ENCODE measurements at places on chromosomes 5 and 9.

- no peak for DNase-seq
Observed at GRCh38 chr5:125578551-125578950, 832.1 kb upstream of the ZNF608 start.

DNA sequence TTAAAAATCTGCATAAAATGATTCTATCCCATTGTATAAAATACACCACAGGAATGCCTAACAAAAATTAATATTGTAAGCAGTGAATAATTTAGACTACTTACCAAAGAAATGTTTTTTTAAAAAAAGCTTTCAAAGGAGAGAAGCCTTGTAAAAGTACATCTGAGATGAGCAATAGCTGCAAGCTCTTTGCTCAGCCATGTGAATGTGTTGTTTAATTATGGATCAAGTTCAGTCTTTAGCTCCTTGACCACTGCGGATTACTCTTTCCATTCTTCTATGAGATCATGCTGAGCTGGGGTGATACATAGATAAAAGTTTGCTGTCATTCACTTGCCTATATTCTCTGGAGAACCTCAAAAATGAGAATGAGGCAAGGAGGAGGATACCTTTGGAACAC, 782.4 kb upstream of the ZNF608 start:
- no peak for DNase-seq

DNA sequence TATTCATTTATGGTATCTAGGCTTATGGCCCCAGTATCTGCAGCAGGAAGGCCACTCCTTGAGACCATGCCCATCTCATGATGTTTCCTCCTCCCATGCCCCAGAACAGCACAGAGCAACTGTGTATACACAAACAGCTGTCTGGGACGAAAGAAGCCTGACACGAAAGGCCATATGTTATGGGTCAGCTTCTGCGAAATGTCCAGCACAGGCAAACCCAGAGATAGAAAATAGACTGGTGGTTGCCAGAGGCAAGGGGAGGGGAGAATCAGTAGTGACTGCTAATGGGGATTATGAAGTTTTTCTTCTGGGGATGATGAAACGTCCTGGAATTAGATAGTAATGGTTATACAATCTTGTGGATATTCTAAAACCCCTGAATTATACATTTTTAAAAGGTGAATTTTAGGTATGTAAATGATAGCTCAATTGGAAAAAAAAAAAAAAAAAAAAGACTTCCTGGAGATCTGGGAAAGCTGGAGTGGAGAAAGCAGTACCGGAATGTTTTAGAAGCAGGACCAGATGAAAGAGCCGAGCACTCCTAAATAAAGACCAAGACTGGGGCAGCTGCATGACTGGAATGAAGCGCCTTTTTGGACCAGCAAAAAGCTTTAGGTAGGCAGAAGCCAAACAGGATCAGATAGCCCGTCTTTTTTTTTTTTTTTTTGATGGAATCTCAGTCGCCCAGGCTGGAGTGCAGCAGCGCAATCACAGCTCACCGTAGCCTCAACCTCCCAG, 29.2 kb downstream of the PCDHGC5 start:
- DNase-seq = no peak

- no peak for DNase-seq
Observed at GRCh38 chr9:346111-346571, 131.5 kb downstream of the DOCK8 start.

GRCh38 chr5:8730194-8730593, 815.7 kb downstream of the SEMA5A start:
- DNase-seq = no peak

- no peak for DNase-seq
Observed at GRCh38 chr5:61620699-61621182, 288.7 kb downstream of the ZSWIM6 start.

DNA sequence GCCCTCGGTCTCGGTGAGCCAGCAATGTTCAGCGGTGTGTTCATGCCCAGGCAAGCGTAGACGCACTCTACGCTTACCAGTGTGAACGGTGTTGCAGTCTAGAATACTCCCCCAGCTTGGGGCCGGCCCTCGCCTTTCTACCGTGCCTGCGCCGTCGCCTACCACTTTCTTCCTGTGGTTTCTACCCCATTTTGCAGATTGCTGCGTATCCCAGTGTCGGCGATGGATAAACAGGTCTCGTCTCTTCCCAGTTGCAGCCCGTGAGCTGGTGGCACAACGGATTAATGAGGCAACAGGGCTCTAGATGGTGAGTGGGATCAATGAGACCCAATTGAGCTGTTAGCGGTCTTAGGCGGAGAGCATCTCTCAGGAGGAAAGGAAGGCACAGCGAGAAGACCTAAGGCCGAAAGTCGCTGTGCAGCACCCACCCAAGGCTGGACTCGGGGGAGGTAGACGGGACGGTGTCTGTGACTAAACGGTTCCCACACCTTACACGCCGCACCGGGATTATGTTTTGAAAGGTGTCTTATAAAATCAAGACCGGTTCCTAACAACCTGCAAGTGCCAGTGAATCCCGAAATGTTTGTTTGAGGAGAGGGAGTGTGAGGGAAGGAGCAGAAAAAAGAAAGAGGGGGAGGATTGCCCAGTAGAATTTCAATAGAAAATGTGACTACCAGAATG, 5.8 kb downstream of the OTP start:
- no peak for DNase-seq

DNA sequence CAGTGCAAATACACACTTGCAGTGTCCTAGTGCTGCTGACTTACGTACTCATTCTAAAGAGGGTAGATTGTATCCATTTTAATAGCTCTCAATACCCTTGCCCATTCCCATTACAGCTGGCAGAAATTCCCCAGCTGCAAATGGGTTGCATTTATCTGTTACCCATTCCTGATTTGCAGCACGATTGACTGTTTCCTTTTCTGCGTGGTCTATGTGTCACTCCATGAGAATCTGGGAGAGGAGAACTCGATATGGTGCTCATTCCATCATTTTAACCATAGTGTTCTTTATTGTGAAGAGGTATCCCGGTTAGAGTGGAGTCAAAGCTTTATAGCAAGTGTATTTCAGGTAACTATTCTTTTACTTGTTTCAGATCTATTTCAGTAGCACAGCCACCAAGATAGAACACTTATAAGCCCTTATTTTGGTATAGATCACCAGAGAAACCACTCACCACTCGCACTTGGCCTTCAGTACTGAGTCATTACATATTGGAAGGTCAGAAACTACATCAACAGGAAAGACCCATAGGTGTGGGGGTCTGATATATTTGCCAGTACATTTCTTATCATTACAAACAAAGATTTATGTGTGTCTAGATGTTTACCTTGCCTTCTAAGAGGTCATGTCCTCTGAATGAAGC, 139.5 kb downstream of the MUSK start:
- no peak for DNase-seq

DNA sequence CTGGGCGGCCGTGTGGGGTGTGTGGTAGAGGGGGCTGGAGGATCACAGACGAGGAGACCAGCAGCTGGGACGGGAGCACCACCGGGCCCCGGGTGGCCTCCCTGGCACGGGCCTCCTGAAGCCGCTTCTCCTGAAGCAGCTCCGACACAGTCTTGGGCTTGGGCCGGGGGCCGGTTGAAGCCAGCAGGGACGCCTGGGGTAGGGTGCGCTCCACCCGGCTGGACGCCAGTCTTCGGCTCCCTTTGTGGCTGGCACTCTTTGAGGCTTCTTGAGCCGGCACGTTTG, 5.5 kb upstream of the CARD9 start:
- no peak for DNase-seq

- DNase-seq = no peak
Observed at GRCh38 chr5:154885439-154885838, 27.0 kb downstream of the CNOT8 start.

DNA sequence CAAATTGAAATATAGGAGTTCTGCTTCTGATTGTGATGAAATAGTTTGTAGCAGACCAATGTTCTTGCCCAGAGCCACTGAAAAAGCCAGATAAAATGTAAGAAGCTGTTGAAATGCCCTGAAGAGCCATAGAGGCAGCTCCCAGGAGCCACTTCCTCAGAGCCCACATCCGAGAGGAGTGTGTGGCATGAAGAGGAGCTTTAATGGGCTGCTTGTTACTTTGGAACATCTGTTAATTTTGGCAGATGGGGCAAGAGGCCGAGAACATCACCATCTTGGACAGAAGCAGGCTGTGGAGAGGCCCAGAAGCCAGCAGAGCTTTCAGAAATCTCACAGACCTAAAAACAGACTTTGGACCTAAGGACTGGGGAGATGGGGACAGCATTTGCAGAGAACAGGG, 370.8 kb downstream of the GADD45G start:
- DNase-seq = no peak

GRCh38 chr9:14066831-14067230, 247.1 kb downstream of the NFIB start:
- no peak for DNase-seq

DNA sequence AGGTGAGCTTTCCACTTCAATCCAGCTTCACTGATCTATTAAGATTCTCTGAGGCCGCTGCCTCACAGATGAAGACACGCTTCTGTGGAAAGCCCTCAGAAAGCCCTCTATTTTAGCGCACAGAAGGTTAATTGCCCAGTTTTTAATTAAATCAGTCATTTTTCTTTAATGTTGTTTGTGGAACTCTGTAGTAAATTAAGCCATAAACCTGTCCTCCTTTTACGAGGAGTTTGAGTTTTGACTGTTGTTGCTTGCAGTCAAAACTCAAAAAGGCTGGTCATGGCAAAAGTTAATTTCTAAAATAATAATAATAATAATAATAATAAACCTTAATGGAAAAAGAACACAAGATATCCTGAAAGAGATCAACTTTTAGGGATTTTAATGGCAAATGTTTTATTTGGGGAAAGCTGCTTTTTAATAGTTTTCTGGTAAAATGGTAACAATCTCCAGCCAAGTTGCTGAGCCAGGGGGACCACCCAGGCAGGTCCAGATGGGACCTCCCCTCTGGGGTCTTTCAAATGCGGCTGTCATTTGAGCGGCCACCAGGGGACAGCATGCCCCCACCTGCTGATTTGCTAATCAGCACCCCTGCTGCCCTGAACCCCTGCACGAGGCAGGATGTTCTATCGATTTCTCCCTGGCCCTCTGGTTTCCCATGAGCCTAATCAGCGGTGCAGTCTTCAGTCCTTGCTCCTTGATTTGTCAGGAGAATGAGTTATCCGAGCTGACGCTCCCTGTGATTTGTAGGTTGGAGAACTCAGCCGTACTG, 247.2 kb downstream of the FSTL4 start:
- no peak for DNase-seq

- DNase-seq = no peak
Observed at GRCh38 chr5:154359221-154359573, 86.6 kb upstream of the SAP30L start.

DNA sequence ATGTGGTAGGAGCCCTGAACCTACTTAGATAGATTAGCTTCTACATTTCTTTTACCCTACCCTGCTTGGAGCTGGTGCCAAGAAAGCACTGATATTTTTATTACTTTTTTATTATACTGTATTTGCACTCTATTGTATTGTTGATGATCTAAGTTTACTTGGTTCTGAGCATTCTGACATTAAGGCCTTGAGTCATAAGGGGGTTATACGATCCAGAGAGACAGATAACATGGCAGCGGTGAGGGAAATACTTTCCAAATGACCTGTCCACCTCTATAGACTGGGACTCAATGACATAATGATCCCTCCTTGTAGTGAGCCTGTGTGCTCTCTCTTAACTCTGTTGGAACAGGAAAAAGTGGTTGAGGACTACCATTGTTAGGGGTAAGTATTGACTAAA, 176.3 kb downstream of the MAN2A1 start:
- DNase-seq = peak; percentile 11

DNA sequence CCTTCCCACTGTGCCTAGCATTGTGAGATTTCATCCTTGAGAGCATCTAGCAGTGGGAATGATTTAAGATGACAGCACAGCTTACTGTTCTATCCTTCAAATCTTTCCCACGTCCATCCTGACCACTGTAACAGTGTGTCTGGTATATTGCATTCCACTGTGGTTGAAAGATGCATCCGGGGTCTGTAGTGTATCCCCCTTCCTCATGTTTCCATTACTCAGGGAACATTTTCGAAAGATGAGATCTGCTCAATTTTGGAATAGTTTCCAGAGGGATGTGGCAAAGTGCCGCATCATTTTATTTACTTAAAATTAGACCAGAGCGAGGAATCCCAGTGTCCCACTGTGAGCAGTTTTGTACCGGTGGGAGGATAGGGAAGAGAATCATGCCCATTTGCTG, 407.1 kb upstream of the PAPPA start:
- no peak for DNase-seq

- no peak for DNase-seq
Observed at GRCh38 chr9:80158131-80158530, 586.4 kb downstream of the TLE4 start.

DNA sequence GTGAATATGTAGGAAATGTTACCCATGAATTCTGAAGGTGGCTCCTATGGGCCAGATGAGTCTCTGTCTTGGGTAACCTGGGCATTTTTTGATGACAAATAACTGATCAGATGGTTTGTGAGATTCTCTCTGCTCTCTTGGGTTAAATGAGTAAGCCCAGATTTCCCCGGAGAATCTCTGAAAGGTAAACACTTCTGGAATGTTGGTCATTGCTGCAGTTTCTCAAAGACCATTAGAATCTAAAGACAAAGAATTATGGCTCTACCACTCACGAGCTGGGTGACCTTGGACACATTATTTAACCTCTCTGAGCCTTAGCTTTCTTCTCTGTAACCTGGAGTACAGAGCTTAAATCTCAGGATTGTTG, 191.2 kb downstream of the DAB2IP start:
- DNase-seq = no peak

DNA sequence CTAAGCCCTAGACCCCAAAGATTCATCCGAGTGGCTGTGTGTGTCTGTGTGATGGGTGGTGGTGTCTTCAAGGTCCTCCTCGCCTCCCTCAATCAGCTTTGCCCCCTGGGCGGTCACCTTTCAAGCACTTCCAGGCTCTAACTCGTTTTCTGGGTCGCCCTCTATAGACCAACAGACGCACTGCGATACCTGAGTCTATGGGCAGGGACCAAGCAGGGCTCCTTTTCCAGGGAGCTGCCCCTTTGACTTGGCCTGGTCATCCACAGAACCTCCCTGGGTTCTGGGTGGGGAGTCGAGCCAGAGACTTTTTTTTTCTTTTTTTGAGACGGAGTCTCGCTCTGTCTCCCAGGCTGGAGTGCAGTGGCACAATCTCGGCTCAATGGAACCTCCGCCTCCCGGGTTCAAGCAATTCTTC, 1.1 kb downstream of the SLC27A4 start:
- DNase-seq = peak; percentile 83

DNA sequence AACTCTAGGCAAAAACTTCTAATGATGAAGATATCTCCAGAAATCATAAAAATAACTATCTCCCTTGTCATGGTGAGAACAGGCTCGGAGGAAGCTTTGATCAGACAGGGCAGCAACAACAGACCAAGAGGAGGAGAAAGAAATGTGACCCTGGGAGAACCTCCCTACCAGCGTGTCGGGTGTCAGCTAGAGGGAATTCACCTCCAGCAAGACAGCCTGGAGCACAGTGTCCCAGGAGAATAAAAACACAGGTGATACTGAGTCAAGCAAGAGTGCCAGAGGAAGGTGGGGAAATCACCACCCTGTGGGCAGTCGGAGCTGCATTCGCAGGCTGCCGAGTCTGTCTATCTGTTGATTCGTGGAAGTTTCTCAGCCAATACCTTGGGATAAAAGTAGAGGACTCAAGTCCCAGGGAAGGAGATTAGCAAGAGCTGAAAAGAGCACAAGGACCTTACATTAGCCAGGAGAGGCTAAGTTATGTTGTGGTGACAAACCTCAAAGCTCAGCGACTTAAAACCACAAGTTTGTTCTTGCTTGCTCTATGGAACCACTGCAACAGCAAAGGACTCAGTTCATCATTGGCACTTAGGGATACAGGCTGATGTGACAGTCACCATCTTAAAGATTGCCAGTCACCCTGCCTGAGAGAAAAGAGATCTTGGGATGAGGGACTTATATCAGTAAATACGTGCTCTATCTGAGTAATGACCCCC, 598.3 kb downstream of the CCDC171 start:
- DNase-seq = no peak

- peak; percentile 18 for DNase-seq
Observed at GRCh38 chr9:92377876-92378275, 26.5 kb downstream of the OGN start.

- DNase-seq = no peak
Observed at GRCh38 chr5:143217804-143218160, 185.7 kb downstream of the NR3C1 start.
